Psoas muscle (tissue), 8 donors: ENCODE measurements at places on chromosomes 5 and 9. TPM values are rescaled to one million over a fixed set of nuclear protein-coding genes. Genes with fewer than 3 reads are reported as not detected.

- DNase-seq = no peak
- no peak overlapping the region for H3K4me3 ChIP-seq
- H3K27me3 ChIP-seq = no peaks in the 10 kb centered on the region
- H3K4me1 ChIP-seq = peaks cover 8% of the 10 kb centered on the region
- no peak overlapping the region for H3K27ac ChIP-seq
These were observed 238.0 kb upstream of the ACTBL2 start for GRCh38 chr5:57720656-57721055.

The SLC46A2 gene
- not detected for total RNA-seq

- no peaks in the 10 kb centered on the region for H3K36me3 ChIP-seq
- no peaks in the 10 kb centered on the region for H3K4me1 ChIP-seq
- H3K27ac ChIP-seq = no peak overlapping the region
- no peak for DNase-seq
These were observed 448.0 kb downstream of the SPOCK1 start for GRCh38 chr5:137051161-137051560.

GRCh38 chr5:170145462-170145861 lies 39.8 kb downstream of the FOXI1 start:
- H3K27ac ChIP-seq = no peak overlapping the region
- peaks cover 3% of the 10 kb centered on the region for H3K27me3 ChIP-seq
- no peaks in the 10 kb centered on the region for H3K36me3 ChIP-seq
- no peak for DNase-seq

The SPINK1 gene
- total RNA-seq = not detected

DNA sequence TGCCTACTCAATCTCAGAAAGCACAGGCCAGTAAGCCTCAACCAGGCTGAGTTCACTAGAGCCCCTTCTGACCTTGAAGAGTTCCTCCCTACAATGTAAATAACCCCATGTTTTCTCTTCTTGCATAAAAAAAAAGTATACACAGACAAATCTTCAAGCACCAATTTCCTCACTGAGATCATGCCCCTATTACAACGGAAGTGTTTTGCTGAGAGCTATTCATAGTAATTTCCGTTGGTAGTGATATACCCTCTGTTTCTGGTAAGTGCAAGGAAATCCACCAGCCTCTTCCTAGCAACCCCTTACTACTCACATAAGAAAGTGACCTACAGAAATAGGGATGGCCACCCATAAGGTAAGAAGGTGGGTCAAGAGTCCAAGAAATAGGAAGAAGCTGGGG lies 76.4 kb upstream of the TARS1 start:
- no peaks in the 10 kb centered on the region for H3K4me1 ChIP-seq
- no peak overlapping the region for H3K4me3 ChIP-seq
- DNase-seq = no peak
- no peaks in the 10 kb centered on the region for H3K27me3 ChIP-seq
- no peak overlapping the region for H3K27ac ChIP-seq
- H3K36me3 ChIP-seq = no peaks in the 10 kb centered on the region

- H3K27me3 ChIP-seq = no peaks in the 10 kb centered on the region
- H3K27ac ChIP-seq = no peak overlapping the region
- DNase-seq = no peak
- H3K4me1 ChIP-seq = no peaks in the 10 kb centered on the region
- no peaks in the 10 kb centered on the region for H3K36me3 ChIP-seq
These were observed 116.7 kb downstream of the DOCK2 start for GRCh38 chr5:169753795-169754194.

- DNase-seq = peak; percentile 65
- H3K27ac ChIP-seq = no peak overlapping the region
- H3K27me3 ChIP-seq = no peaks in the 10 kb centered on the region
- H3K4me1 ChIP-seq = peaks cover 11% of the 10 kb centered on the region
These were observed 12.7 kb downstream of the STK10 start for GRCh38 chr5:172175263-172175719.

The BHMT2 gene
- total RNA-seq = 12.0 TPM

DNA sequence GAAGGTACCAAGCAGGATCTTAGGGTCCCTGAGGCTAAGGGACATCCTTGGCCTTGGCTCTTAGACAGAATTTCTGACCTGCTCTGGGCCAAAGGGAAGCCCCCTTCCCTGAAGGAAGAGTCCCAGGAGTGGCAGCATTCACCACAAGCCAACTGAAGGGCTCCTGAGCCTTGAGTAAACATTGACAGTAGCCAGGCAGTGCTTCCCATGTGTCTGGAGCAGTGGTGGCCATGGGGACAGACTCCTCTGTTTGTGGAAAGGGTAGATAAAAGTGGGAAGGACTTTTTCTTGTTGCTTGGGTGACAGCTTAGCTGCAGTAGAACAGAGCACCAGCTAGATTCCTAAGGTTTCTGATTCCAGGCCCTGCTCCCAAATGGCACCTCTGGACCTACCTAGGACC lies 61.4 kb upstream of the VLDLR start:
- H3K4me1 ChIP-seq = peaks cover 17% of the 10 kb centered on the region
- H3K27ac ChIP-seq = peak overlapping the region; percentile 19
- no peak for DNase-seq

GRCh38 chr9:108235609-108236008 lies 620.2 kb downstream of the ACTL7B start:
- no peaks in the 10 kb centered on the region for H3K27me3 ChIP-seq
- H3K4me1 ChIP-seq = no peaks in the 10 kb centered on the region
- no peak overlapping the region for H3K4me3 ChIP-seq

DNA sequence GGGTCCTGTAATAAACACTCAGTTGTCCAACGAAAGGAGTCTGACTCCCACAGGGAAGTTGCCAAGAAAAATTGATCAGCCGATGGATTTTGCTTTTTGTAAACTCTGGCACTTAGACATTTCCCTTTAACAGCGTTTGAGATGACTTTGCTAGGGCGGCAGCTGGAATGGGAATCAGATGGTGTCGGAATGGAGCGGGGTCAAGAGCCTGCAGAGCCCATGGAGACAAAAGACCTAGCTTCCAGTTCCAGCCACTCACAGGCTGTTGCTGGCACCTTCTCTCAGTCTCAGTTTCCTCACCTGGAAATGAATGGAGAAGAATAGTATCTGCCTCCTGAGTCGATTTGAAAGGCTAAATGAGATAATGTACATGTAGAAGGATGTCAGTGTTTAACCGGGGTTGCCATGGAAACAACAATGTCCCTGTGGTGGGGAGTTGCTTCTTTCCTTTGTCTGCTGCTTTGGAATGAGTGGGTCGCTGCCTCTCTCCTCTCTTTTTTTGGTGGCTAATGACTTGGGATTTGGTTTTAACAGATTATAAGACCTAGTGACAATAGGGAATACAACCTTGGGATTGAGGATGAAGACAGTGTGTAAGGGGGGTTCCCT lies 137.4 kb downstream of the GAS1 start:
- no peaks in the 10 kb centered on the region for H3K36me3 ChIP-seq
- no peak for DNase-seq
- no peaks in the 10 kb centered on the region for H3K27me3 ChIP-seq

DNA sequence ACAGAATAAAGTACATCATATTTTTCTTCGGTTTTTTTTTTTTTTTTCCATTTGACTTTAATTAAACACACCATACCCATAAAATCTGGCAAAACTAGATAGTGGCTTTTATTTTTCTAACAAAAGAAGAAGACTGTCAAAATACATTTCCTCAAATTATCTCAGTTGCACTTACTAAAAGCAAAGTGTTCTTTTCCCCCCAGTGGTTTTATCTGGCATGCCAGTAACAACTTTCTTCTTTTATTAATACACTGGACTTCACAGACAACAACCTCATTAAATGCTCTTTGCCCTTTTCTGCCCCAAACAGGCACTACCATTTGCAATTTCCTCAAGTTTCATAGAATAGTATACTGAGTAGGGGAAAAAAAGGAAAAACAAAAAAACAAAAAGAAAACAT lies 1792.3 kb downstream of the EFNA5 start:
- no peak overlapping the region for H3K4me3 ChIP-seq
- no peaks in the 10 kb centered on the region for H3K27me3 ChIP-seq
- no peak for DNase-seq
- H3K4me1 ChIP-seq = no peaks in the 10 kb centered on the region
- H3K36me3 ChIP-seq = no peaks in the 10 kb centered on the region

DNA sequence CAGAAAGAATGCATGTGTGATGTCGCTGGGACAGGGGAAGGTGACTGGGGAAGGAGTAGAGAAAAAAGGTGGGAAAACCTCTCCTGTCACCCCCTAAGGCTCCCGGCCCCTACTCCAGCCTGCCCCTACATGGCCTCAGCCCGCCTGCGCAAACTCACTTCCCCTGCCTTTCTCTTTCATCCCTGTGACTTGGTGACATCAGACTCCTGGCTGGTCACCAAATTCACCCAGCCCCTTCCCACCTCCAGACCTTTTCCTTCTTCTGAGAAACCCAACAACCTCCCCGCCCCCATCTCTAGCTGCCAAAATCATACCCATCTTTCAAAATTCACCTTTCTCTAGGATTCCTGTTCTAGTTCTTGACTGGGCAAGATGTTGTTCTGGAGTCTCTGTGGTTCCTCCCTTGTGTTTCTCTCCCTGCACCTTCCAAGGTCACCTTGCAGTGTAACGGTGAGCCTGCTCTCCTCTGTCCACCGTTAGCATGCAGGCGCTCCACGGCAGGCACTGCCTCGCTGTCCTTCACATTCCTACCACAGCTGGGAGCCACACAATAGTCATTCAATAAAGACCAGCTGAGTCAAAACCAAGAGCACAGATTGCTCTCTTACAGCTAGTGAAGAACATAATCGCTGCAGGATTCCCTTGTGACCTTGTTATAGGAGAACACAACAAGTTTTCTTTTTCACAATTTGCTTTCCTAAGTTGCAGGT lies 134.5 kb downstream of the FANCC start:
- no peaks in the 10 kb centered on the region for H3K36me3 ChIP-seq
- H3K27me3 ChIP-seq = no peaks in the 10 kb centered on the region
- H3K27ac ChIP-seq = no peak overlapping the region
- no peaks in the 10 kb centered on the region for H3K4me1 ChIP-seq

DNA sequence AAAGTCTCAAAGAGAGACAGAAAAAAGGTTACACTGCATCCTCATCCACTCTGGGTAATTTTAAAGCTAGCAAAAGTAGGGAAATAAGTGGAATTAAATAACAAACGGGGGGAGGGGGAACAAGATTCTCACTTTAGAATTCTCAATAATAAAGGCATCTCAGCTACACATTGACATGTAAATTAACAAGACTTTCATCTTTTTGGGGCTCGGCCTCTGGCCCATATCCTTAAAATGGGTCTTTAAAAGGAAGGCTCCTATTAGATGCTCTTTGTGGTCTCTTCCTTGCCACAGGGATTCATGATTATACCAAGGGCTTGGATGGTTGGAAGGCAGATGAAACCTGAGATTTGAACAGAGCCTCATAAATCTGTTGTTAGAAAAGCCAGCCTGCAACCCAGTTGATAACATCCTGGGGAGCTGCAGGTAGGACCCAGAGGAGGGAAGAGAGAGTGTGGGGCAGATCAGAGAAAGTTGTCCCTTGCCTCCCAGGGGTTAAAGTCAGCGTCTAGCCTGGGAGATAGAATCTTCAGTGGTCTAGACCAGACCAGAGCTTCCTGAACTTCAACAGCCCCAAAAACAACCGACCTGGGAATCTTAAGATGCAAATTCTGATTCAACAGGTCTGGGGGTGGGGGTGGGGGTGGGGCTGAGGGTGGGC lies 135.9 kb downstream of the GCNT1 start:
- no peak overlapping the region for H3K27ac ChIP-seq
- no peaks in the 10 kb centered on the region for H3K27me3 ChIP-seq
- H3K4me1 ChIP-seq = no peaks in the 10 kb centered on the region

The LCN15 gene
- not detected for total RNA-seq

- no peaks in the 10 kb centered on the region for H3K27me3 ChIP-seq
- no peak overlapping the region for H3K4me3 ChIP-seq
- DNase-seq = no peak
- no peak overlapping the region for H3K27ac ChIP-seq
- H3K4me1 ChIP-seq = no peaks in the 10 kb centered on the region
- peaks cover 49% of the 10 kb centered on the region for H3K36me3 ChIP-seq
These were observed 4.6 kb upstream of the CATSPER3 start for GRCh38 chr5:134963098-134963497.

DNA sequence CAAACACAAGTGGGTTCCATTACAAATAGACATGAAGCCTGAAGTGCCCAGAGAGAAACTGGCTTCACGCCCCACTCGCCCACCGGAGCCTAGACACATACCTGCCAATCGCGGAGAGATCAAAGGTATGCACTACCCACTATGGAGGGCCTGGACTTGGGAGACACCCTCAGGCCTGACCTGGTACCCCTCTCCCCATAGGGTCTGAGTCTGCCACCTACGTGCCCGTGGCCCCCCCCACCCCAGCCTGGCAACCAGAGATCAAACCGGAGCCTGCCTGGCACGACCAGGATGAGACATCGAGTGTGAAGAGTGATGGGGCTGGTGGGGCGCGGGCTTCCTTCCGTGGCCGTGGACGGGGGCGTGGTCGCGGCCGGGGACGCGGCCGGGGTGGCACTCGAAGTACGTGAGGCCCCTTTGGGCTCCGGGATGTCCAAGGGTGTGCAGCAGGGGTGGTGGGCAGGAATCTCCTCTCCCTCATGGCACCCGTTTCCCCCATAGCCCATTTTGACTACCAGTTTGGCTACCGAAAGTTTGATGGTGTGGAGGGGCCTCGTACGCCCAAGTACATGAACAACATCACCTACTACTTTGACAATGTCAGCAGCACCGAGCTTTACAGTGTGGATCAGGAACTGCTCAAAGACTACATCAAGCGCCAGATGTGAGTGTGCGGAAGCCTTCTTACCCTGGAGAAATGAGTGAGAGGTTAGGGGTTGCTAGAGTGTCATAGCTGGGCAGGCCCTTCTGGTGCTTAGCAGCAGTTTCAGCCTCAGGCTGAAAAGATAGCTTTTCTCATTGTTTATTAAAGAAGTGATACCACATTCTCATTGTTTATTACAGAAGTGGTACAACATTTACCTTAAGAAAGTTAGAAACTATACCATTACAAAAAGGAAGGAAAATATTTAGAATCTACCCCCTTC lies 38.7 kb downstream of the LARP1 start:
- H3K27me3 ChIP-seq = no peaks in the 10 kb centered on the region
- peaks cover 84% of the 10 kb centered on the region for H3K36me3 ChIP-seq
- H3K27ac ChIP-seq = no peak overlapping the region
- DNase-seq = no peak
- H3K4me1 ChIP-seq = no peaks in the 10 kb centered on the region
- H3K4me3 ChIP-seq = no peak overlapping the region

GRCh38 chr5:137181667-137182066 lies 317.5 kb downstream of the SPOCK1 start:
- DNase-seq = no peak
- no peaks in the 10 kb centered on the region for H3K4me1 ChIP-seq
- H3K4me3 ChIP-seq = no peak overlapping the region
- H3K27me3 ChIP-seq = no peaks in the 10 kb centered on the region

DNA sequence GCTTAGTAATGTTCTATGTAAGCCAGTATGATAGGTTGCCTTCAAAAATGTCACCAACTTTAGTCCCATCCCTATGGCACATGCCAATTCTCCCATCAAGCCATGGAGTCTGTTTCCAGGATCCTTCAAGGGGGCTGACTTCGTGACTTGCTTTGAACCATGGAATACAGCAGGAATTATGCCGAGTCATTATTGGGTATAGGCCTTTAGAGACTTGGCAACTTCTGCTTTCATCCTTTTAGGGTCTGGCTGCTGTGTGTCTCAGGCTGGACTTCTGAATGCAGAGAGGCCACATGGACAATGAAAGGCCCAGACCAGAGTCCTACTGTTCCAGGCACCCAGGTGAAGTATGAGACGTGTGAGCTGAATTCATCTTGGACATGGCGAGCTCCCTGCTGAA lies 109.8 kb downstream of the DENND1A start:
- no peak overlapping the region for H3K27ac ChIP-seq
- DNase-seq = no peak
- no peaks in the 10 kb centered on the region for H3K4me1 ChIP-seq
- no peaks in the 10 kb centered on the region for H3K36me3 ChIP-seq

GRCh38 chr5:35963381-35963843 lies 25.0 kb upstream of the CAPSL start:
- H3K27me3 ChIP-seq = no peaks in the 10 kb centered on the region
- no peak for DNase-seq
- no peaks in the 10 kb centered on the region for H3K36me3 ChIP-seq
- no peaks in the 10 kb centered on the region for H3K4me1 ChIP-seq
- H3K4me3 ChIP-seq = peak overlapping the region; percentile 29
- no peak overlapping the region for H3K27ac ChIP-seq
